SW 1271 (cell line): ENCODE measurements at places on chromosomes 16 and 17.
A peak's percentile ranks its signal among the peaks of the same experiment; 100 is the strongest.

GRCh38 chr16:68469796-68470460 is 21.6 kb upstream of the SMPD3 start:
- DNase-seq: no peak

DNA sequence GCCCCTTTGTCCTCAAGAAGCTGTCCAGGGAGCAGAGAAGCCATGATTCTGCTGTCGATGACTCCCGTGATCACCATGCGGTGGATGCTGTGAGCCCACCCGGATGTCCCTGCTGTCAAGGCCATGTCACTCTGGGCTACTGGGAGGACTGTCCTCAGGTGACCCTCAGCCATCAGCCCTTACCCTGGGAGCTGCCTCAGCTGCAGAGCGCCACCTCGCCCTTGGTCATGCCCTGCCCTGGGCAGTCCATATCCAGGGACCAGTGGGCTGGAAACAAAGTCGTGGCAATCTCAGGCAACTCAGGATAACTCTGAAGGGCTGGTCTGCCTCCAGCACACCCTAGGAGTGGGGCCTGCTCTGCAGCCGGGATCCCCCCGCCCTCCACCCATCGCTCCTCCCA is 63.6 kb downstream of the CACNG5 start:
- DNase-seq: no peak

GRCh38 chr17:71976011-71976649 is 144.7 kb upstream of the SOX9 start:
- DNase-seq: peak; percentile 73

DNA sequence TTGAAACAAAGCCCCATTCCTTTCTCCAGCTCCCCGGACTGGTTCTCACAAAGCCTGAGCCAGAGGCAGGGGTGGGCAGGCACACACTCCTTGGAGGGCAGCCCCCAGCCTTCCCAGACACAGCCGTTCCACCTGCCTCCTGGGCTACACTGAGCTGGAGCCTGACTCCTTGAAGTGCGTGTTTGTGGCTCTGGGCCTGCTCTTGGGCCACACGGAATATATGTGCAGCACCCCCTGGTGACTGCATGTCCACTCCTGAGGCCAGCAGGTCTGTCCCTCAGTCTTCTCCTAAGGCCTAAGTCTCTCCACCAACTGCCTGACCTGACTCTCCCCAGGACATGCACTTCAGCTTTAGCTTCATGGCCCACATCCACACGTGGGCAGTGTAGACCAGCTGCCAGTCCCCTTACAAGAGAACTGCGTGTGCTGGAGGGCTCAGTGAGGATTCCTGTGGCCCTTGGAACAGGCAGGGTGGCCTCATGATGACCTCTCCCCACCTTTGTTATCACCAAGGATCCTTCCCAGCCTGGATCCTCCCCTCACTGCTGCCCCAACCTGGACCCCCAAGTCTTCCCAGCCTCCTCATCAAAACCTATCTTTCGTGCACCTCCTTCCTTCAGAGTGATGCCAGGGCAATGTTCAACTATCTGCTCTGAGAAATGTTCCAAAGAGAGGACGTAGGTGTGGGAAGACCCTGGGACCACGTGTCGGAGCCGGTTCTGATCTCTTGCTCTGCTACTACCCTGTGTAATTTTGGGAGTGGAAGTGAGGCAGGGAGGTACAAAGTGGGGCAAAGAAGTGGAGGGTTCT is 12.4 kb upstream of the SLC6A2 start:
- DNase-seq: no peak

DNA sequence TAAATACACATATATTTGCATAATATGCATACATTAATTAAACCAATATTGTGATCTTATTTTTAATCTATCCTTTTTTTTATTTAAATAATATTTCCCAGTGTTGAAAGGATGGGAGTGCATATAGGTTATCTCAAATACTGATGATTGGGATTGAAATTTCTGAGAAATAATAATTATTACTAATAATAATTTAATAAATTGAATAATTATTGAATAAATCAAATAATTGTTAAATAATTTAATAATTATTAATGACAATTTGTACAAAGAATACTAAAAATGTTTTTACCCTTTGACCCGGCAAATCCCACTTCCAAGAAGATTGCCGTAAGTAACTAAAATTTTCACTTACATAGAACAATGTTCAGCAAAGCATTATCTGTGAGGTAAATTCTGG is 148.9 kb downstream of the ZNF18 start:
- DNase-seq: no peak

DNA sequence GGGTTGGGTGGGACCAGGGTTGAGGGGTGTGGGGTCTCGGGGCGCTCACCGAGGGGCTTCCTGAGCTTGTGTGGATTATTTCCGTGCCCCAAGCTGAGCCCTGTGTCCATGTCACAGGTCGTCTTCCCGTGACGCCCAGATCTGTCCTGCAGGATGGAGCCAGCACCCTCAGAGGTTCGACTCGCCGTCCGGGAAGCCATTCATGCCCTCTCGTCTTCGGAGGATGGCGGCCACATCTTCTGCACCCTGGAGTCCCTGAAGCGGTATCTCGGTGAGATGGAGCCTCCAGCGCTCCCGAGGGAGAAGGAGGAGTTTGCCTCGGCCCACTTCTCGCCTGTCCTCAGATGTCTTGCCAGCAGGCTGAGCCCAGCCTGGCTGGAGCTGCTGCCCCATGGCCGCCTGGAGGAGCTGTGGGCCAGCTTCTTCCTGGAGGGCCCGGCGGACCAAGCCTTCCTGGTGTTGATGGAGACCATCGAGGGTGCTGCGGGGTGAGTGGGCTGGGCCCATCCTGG is 1.0 kb downstream of the TELO2 start:
- peak; percentile 10 for DNase-seq

GRCh38 chr17:17515934-17516930 is 20.0 kb upstream of the RASD1 start:
- no peak for DNase-seq

DNA sequence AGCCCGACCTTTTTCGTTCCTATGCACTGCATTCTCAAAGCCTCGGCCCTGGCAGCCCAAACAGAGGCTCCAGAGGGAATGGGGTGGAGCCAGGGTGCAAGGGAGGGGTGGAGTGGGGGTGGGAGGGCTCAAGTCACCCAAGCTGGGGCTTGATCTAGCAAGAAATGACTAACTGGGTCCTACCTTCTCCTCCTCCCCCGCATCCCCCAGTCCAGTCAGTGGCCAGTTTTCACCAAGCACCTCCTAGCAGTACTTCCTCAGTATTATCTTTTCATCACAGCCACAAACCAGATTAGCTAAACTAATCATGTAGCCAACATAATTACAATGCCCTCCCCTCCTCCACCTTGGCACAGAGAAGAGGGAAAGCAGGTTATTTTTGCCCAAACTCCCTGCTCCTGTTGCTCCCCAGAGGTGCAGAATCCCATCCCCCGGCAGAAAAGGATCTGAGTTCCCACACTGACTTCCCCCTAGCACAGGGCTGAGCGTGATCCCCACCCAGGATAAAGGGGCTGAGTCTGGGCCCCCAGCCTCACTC is 2.2 kb downstream of the JUP start:
- no peak for DNase-seq

- no peak for DNase-seq
These were observed 7.1 kb upstream of the IL32 start for GRCh38 chr16:3058139-3059030.

DNA sequence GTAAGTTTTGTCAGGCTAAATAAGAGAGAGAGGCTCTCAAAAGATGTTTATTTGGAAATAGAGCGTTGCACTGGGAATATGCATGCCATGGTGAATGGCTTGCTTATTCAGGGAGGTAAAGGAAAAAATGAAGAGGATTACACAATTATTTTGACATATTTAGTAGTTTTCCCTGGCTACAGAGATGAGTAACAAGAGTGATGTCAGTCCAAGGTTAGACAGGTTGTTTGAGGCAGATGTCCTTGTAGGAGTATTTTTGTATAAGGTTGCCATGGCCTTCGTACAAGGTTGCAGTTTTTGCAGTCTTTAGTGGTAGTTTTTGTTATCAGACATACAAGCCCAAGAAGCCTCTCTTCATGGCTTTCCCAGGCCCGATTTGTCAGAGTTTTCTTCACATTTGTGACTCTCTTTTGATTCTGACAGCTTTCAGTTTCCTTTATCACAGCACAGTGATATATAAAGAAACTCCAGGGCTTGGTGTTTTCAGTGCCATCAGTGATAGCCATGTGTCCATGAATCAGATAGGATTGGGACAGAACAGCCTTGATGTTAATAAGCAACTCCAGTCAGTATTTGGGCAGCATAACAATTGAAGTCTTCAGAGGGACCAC is 18.7 kb upstream of the LGALS9 start:
- DNase-seq: no peak

DNA sequence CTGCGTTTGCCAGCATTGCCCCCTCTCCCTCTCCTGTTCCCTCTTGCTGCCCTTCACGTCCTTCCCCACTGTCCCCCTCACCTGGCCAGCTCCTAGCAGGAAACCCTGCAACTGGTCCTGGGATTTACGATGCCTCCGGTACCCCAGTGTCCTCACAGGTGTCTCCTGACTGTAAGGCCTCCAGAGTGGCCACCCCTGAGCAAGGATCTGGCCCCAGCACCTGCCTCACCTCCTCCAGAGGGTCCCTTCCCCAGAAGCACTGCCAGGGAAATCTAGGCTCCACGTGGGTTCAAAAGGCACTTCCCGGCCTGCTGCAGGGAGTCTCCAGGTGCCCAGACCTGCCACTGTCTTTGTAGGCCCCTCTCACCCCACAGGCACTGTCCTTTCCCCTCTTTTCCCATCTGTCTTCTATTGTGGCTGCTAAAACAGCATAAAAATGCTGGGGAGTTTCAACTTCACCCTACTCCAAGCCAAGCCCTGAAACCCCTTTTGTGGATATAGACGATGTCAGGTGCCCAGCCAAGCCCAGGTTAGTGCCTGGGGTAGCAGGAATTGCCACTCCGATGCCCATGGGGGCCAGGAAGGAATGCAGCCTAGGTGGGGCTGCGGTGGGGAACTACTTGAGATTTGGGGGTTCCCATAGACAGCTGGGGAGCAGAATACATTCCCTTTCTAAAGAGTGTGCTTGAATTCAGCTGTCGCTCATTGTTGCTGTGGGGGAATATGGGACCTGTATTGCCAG is 25.7 kb downstream of the RAB11FIP4 start:
- DNase-seq: no peak

DNA sequence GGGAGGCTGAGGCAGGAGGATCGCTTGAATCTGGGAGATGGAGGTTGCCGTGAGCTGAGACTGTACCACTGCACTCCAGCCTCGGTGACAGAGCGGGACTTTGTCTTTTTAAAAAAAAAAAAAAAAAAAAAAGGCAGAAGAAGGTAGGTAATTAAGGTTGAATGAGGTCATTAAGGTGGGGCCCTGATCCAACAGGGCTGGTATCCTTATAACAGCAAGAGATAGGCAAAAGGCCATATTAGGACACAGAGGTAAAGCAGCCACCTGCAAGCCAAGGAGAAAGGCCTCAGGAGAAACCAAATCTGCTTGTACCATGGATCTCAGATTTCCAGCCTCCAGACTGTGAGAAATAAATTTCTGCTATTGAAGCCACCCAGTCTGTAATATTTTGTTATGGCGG is 60.3 kb downstream of the SPAG9 start:
- DNase-seq: no peak

DNA sequence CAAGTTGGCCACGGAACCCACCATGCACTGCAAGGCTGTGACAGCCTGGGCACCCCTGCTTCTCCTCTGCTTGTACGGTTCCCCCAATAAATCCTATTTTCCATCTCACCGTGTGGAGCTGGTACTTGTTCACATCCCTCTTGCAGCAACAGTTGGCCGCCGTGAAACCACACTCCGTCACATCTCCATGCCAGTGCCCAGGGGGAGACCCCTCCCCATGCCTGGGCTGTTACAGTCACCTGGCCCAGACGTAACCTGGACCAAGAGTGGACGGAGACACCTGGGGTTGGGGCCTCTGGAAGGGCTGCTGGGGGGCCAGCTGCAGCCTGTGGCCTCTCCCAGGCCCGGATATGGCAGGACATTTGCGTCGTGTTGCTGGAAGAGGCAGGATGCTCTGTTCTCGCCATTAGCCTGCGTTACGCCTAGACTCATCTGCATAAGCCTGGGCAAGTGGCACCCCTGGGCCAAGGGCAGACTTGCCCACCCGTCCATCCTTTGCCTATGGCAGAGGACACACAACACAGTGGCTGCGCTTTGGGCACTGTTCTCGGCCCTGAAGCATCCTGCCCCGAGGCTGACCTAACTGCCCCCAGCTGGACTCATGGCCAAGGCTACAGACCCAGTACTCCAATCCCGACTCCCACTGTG is 14.2 kb upstream of the KREMEN2 start:
- no peak for DNase-seq

GRCh38 chr17:5784791-5785190 is 200.5 kb upstream of the NLRP1 start:
- no peak for DNase-seq

DNA sequence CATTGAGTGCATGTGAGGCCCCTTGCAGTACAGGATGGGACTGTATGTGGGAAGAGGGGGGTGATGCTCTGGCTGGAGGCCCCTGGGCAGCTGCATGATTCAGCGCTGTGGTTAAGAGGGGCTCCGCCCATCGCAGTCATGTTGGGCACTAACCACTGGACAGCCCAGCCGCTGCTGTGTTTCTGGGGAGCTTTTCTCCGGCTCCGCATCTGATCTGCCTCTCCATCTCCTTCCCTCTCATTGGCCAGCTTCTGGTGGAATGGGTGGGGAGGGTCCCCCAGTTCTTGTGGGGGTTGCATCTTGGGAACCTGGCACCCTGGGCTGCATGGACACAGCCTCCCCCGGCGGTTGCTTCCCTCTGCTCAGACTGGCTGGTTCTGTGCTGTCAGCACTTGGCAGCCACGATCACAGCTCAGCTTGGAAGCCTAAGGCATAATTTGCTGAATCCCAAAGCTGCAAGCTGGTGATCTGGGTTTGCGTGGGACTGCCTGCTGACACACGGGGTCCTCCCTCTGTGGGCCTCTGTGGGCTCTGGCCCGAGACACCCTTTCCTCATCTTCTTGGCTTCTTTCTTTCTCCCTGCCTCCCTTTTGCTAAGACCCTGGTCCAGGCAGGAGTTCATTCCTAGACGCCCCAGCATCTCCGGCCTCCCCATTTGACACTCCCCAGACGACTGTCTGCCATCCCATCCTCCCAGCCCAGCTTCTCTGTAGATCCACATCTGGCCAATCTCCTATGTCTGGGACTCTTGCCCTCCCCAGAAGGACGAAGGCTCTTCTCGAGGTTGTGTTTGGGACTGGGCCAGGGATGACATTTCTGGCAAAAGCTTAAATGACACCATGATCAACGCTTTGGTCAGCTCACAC is 168.3 kb downstream of the SEC14L1 start:
- DNase-seq: no peak

DNA sequence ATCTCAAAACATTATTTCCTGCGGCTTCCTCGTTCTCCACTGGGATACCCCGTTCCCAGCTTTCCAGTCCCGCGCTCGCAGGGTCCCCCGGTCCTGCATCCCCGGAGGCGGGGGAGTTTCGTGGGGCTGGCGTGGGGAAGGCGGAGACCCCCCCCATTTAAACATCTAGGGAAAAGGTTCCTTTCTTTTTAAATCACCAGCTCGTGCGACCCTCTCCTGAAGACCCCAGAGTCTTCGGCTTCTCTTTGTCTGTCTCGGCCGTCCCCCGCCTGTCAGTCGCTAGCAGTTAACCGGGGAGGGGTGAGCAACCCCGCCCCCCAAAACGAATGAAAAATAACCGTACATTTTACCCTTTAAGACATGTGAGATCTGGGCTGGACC is 473 bp upstream of the IGF2BP1 start:
- peak; percentile 60 for DNase-seq

GRCh38 chr16:28873543-28874201 is 4.6 kb upstream of the ATP2A1 start:
- DNase-seq: no peak

GRCh38 chr16:674968-675883 is at the start of gene RHBDL1:
RHBDL1 (plus strand) TSS chr16:675671; CDS start chr16:675791, 120 bp downstream.
- DNase-seq: no peak

- no peak for DNase-seq
These were observed 41.2 kb downstream of the TTC19 start for GRCh38 chr17:16040710-16041251.

- no peak for DNase-seq
These were observed 261.9 kb upstream of the FOXF1 start for GRCh38 chr16:86248310-86248905.
